NCI-H1417 treated with DMSO at 0.1 percent for 48 hours (cell line): ENCODE measurements at places on chromosomes 13 and 19.

DNA sequence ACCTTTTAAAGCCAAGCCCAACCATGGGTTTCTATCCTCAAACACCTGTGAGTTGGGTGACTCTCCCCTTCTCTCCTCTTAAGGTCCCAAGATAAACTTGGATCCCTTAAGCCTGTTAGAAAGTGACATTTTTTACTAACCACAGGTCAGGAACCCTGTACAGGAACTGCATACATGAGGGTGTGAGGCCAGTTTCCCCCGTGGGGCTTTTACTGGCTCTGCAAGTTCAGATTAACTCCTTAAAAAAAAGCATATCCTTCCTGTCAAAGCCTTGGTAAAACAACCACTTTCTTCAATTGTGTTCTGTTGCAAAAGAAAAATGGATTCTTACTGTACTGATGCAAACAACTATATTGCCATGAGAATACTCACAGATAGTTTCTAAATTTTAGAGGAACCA, 2638.7 kb upstream of the PCDH20 start:
- DNase-seq = no peak

DNA sequence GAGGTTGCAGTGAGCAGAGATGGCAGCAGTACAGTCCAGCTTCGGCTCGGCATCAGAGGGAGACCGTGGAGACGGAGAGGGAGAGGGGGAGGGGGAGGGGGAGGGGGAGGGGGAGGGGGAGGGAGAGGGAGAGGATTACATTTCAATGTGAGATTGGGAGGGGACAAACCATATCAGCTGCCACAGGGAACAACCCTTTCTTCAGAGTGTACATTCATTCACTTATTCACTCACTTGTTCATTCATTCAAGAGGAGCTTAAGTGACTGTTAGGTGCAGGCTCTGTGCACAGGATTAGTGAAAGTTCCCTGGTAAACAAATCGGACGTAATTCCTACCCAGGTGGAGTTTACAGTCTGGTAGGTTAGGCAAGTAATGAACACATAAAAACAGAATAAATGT, 65.6 kb upstream of the MEDAG start:
- no peak for DNase-seq

DNA sequence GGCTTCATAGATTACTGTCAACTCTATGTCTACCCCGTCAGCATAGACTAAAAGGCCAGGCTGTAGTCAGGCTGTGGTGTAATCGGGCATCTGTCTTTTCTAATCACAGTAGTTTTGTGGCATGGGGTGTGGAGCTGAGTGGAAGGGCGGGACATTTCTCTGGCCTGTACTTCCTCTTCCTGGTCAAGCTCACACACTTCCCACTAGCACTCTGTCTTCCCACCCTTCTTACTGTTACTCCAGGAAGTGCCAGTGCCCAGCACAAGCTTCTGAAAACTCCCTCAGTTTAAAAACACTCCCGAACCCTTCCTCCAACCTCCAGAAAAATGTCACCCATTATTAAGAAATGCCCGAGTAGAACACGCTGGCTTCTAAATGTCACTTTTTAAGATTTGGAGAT, 229.8 kb downstream of the KLF5 start:
- no peak for DNase-seq

DNA sequence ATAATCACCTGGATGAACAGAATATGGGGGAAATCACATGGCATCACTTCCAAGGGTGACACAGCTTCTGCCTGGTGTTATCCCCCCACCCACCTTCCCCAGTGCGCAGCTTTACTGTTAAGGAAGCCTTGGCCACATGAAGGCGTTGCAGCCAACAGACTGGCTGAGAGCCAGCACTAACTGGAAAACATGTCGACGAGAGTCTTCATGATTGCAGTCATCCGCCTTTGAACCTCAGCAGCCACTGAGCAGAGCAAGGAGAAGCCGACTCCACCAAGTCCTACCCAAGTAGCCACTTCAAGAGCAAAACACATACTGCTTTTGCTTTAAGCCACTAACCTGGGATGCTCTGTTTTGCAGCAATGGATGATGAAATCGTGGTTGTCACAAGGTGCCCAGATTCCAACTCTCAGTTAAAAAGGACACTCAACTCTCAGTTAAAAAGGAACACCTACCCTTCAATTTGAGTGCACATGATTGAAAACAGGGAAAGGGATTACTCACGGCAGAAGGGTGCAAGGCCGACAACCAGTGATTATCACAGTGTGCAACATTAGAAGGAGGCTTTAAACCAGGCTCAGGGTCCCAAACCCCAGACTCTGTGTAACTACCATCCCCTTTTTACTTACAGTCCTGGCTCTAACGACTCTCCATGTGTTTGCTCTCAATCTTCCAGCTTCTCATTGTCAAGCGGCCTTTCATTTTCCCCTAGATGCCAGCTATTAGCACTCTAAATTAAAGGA, 149.1 kb downstream of the KLF12 start:
- peak; percentile 55 for DNase-seq

DNA sequence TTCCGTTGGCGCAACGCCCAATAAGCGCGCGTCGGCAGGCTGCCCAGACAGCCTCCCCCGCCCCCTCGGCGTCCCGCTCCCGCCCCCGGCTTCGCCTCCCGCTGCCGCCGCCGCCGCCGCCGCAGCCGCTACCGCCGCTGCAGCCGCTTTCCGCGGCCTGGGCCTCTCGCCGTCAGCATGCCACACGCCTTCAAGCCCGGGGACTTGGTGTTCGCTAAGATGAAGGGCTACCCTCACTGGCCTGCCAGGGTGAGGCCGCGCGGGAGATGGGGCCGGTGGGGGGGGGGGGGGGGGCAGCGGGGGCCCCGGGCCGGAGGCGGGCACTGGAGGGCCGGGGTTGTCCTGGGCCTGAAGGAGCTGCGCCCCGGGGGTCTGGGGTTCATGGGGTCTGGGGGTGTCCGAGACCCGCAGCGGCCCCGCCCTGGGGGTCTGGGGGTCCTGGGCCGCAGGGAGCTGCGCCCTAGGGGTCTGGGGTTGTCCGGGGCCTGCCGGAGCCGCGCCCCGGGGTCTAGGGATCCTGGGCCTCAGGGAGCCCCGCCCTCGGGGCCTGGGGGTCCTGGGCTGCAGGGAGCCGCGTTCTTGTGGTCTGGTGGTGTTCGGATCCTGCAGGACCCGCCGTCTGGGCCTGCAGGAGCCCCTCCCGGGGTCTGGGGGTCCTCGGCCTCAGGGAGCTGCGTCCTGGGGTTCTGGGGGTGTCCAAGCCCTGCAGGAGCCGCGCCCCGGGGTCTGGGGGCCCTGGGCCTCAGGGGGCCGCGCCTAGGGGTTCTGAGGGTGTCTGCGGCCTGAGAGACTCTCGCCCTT, at the start of gene HDGFL2:
Gene HDGFL2, plus strand, starts transcription at position 124 of the 801 bp plus-strand sequence. Its CDS starts 54 bp downstream, at position 178.
- no peak for DNase-seq

DNA sequence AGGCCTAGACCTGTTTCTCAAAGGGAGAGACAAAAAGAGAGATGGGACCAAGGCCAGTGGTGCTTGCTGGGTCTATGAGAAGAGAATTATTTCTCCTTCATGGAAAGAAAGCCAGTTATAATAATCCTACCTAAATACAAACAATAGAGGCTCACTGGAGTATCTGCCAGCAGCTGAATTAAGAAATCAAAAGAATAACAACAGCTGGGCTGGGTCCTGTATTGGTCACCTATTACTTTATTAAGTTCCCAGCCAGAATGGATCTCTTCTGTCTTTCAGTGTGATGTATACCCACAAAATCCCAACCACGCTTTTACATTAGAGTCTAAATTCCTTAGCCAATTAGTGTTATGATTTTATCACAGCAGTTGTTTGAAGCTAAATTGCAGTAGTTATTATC, 297.8 kb upstream of the DACH1 start:
- DNase-seq = no peak

DNA sequence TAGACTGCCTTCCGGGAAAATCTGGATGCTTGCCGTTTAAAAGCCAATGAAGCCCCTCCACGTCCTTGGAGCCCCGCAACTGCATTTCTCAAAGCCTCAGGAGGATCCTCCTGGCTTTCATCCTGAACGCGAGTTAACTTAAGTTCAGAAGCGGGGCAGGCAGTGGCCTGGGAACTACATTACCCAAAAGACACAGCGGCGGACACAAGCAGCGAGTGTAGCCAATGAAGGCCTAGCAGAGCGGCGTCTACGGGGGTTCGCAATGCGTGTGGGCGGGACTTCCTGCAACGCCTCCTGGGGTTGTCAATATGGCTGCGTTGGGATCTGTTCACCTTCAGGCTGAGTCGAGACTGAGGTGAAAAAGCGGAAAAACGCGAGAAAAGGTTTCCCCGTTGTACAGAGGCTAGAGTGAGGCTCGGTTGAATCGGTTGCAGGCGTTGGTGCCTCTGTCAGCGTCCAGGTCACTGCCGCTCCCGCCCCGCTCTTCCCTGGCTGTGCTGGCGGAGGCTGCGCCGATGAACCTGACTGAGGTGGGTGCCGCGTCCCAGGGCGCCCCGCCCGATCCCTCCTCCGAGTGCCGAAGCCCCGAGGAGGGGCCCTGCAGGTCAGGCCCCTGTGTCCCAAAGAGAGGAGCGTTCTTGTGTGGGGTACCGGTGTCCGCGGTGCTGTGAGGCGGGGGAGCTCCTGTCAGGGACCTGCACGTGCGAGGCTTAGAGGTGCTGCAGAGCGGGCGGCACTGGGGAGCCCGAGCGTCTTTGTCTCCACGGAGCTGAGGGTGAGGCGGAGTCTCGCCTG, at the start of gene ZNF17:
Gene ZNF17, plus strand, starts transcription at position 285 of the 795 bp plus-strand sequence. CDS start 2,455 bp downstream, outside the sequence.
- peak; percentile 15 for DNase-seq

GRCh38 chr13:23752111-23753001, 136.8 kb downstream of the MIPEP start:
- no peak for DNase-seq

- no peak for DNase-seq
These were observed 562 bp downstream of the IQCN start for GRCh38 chr19:18273561-18274218.

- no peak for DNase-seq
These were observed 89.9 kb downstream of the CDK8 start for GRCh38 chr13:26343816-26344215.

DNA sequence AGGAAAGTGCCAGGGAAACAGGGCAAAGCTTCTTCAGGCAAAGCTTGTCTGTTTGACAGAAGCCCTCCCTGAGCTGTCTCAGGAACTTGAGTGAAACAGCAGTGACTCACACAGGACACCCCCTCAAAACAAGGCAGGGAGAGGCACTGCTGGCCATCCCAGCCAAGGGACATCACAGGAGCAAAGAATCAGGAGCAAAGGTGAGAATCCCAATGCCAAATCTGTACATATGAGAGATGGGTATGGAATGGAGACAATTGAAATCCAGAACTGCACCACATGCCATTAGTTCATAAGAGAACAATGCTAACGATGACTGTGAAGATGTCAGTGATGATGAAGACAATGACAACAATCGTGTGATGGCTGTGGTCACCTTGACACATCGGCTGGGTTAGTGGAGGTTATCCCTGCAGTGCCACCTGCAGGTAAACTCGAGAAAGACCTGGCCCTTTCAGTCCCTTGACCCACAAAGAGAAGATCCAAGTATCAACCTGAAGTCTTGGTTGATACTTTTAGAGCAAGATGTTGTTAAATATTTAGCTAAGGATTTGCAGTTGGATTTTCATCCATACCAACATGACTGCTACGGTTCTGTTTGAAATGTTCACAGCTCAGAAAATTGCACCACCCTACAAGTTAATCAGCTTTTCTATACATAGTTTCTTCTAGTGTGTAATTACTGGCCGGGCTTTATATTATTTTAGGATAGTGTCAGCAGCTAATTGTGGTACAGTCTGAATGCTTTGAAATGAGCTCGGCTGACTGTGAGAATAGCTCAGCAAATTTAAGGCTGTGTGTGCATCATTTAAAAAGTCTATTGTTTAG, 42.0 kb upstream of the IPO5 start:
- no peak for DNase-seq

DNA sequence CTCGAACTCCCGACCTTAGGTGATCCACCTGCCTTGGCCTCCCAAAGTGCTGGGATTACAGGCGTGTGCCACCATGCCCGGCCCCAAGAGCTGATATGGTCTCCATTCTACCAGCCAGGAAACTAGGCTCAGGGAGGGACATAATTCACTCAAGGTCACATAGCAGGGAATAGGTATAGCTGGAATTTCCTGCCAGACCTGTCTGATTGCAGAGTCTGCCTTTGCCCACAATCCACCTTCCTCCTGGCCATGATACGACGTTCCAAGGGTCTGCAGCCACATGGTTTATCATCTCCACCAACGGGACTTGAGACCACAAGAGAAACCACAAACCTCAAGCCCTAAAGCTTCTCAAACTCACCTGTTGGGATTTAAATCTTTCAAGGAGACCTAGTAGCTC, 32.0 kb downstream of the ZNRF4 start:
- no peak for DNase-seq

DNA sequence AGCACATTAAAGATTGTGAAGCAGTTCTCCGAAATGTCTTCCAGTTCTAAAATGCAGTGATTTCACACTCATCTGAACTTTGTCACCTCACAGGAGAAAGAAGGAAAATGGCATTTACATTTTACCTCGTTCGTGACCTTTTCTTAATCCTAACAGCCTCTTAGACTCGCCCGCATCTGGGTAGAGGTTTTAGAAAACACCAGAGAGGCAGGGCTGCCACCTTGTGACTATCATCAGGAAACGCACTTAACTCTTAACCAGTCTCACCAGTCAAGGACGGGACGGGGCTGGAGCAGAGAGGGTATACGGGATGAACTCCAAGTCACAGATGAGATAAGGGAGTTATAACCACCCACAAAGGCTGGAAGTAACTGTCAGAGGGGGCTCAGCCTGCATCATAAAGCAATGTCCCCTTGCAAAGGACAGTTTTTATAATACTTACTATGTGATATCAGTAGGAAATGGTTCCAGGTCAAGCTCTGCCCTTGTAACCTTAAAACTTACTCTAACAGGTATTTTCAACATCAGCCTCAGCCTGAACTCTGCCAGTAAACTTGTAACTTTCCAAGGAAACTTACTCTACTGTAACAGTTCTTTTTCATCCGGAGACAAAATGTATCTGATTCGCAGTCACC, 8.6 kb upstream of the CEACAM6 start:
- DNase-seq = no peak

DNA sequence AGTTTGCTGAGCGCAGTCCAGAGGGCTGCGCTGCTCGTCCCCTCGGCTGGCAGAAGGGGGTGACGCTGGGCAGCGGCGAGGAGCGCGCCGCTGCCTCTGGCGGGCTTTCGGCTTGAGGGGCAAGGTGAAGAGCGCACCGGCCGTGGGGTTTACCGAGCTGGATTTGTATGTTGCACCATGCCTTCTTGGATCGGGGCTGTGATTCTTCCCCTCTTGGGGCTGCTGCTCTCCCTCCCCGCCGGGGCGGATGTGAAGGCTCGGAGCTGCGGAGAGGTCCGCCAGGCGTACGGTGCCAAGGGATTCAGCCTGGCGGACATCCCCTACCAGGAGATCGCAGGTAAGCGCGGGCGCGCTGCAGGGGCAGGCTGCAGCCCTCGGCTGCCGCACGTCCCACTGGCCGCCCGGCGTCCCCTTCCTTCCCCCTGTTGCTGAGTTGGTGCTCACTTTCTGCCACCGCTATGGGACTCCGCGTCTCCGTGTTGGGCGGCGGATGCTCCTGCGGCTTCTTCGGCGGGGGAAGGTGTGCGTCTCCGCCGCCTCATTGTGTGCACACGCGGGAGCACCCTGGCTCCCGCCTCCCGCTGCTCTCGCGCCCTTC, 772 bp downstream of the GPC6 start:
- DNase-seq = peak; percentile 73

GRCh38 chr13:110116072-110116487, 190.9 kb downstream of the COL4A1 start:
- DNase-seq = no peak
